CD8-positive, alpha-beta T cell (primary cell): ENCODE measurements at places on chromosomes 4 and X.

GRCh38 chrX:111874241-111874640 is 1.7 kb upstream of the TRPC5OS start:
- DNase-seq = no peak

- no peak for DNase-seq
These were observed 214.4 kb downstream of the DCHS2 start for GRCh38 chr4:154277172-154277571.

GRCh38 chr4:78069859-78070258 is 12.7 kb downstream of the FRAS1 start:
- DNase-seq = no peak

DNA sequence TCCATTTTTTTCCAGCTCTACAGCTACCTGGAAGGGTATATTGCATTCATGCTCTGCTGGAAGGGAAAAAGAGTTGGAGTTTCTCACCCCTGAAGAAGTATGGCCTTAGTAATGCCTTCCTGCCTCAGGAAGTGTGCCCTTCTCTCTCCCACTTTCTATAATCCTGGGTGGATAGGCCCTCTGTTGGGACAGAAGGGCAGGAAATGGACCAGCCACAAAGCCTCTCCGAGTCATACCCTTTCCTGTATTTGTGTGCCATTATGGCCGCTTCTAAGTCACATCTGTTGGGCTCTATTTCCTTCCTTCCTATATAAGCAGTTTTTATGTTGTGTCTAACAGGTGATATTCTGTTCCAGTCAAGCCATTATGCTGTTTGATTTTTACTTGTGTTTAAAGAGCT is 74.8 kb upstream of the SMARCA5 start:
- DNase-seq = no peak

- no peak for DNase-seq
These were observed 44.8 kb downstream of the SPANXN3 start for GRCh38 chrX:143472347-143472938.

- no peak for DNase-seq
These were observed 200.6 kb downstream of the BCOR start for GRCh38 chrX:39896951-39897740.

GRCh38 chr4:98181809-98182208 is 38.5 kb upstream of the STPG2 start:
- no peak for DNase-seq

DNA sequence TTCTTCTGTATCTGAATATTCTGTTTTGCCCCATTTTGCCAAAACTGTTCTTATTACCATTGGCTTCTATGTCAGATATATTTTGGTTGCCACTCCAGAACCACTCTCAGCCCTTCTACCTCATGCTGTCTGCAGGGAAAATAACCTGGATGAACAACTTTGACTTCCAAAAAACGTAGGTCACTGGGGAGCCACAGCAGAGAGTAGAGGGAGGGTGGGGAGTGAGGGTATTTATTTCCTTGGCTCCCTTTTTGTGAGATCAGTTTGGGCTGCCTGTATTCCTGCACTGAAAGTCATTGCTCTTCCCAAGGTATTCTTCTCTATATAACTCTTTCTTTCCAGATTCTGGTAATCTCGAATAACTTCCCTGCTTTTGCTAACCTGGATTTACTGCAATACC is 6.3 kb downstream of the BMPR1B start:
- no peak for DNase-seq

DNA sequence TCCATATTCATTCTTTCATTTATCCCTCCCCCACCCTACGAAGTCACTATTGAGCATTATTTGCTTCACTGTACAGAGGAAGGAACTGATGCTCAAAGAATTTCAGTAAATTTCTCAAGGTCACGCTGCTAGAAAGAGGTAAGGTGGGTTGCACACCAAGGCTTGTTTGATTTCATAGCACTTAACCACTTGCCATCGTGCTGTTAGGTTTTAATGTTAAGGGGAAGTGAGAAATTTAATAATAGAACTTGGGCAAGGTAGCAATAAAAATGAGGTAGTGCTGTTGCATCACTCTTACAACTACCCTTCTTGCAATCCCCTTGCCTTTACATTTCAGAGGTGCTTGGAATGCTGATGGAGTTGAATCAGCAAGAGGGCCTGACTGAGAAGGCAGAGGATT is 343.1 kb downstream of the MID1IP1 start:
- peak; percentile 5 for DNase-seq

DNA sequence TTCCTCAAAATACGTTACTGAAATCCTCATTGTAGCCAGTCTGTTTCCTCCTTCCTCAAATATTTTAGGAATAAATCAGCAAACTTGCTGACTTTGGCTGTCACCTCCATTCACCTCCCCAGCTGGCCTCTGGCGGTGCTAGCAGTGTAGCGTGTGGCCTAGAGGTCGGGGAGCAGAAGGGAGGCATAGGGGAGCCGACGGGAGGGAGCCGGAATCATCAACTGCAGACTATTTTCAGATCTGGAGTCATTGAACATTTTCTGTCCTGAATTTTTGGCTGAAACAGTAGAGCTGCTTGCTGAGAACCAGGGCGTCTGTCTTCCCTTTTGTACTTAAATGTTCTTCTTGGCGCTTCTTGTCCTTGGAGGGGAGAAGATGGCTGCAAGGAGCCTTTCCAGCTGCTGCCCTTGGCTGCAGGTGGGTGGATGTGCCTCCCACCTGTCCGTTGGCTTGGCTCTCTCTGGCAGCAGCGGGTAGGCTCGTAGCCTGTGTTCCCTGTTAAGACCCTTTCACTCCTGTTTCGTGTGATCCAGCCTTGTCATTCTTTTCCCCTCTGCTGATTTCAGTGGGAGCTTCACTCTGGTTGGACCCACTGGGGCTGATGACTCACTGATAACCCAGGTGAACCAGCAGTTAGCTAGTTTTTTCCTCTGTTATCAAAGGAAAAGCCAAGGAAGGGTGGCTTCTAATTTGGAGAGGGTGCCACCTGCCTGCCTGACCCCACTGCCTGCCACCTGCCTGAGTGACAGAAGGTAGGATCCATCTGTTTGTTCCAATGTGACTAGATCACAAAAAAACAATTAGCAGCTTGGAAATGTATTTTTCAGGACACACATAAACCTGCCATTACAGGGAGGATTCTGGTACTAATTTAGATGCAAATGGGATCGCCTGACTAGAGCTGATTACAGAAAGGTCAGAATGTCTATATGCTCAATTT is 135.9 kb downstream of the GATB start:
- DNase-seq = no peak

DNA sequence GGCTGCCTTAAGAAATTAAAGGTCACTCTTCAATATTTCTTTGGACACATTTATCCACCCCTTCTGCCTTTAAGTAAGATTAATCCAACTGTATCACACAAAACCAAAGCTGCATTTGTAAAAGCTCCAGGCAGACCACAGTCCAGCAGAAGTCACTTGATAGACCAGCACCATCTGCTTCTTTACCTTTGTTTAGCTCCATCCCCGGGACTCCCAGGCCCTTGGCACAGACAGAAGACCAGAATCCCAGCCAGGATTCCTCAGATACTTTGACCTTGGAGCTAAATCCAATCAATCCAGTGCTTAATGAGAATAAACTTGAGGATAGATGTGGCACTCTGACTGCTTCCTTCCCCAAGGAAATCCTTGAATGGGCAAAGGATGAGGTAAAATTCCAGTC is 333.1 kb upstream of the RASGEF1B start:
- no peak for DNase-seq

DNA sequence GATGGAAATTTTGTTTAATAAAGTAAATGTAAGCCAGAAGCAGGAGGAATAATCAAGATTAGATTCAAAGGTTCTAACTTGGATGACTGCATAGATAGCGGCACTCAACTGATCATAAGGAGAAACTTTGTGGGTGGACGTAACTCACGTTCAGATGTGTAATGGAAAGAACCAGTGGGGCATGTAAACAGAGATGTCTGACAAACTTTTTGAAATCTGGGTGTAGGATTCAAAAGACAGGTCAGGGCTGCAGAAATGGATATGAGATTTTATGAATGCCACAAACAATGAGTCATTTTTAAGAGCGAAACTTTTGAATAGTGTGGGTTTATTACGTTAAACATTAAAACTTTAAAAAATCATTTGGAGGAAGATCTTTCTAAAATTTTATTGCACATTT is 375.6 kb downstream of the GBA3 start:
- DNase-seq = no peak

GRCh38 chr4:89111833-89112563 is 665 bp downstream of the TIGD2 start:
- DNase-seq = peak; percentile 26

DNA sequence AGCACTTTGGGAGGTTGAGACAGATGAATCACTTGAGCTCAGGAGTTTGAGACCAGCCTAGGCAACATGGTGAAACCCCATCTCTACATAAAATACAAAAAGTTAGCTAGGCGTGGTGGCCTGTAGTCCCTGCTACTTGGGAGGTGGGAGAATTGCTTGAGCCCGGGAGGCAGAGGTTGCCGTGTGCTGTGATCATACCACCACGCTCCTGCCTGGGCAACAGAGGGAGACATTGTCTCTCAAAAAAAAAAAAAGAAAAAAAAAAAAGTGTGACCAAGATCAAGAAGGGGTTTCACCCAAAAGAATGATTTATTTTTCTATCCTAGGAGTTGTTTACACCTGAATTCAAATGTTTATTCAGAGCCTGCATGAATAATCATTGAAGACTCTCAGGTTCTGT is 572.4 kb upstream of the GALNT7 start:
- no peak for DNase-seq

GRCh38 chr4:73718375-73719373 is 21.7 kb upstream of the CXCL8 start:
- no peak for DNase-seq

DNA sequence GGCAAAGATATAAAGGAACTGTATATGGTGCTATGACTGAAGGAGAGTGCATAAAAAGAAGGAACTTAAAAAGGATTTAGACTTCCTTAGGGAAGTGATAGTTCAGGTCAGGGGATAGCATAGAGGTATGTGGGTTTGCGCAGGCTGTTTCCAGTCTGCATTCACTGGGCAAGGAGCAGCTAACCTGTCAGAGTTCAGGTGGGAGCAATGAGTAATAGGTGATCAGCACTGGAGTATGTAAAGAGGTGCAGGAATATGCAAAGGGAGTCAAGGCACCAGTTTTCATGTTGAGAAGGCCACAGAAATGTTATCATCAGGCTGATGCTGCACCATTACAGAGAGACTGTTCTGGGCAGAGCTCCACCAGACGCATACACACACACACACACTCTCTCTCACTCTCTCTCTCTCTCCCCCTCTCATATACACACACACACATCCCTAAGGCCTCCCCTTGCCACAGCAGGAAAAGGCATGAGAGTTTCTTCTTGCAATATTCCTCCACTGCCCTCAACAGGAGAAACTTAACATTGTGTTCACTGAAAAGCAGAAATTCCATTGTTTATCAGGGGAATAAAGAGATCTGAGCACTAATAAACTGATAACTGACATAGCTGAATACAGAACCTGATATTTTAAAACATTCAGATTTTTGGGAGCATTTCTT is 256.4 kb upstream of the GRID2 start:
- no peak for DNase-seq

DNA sequence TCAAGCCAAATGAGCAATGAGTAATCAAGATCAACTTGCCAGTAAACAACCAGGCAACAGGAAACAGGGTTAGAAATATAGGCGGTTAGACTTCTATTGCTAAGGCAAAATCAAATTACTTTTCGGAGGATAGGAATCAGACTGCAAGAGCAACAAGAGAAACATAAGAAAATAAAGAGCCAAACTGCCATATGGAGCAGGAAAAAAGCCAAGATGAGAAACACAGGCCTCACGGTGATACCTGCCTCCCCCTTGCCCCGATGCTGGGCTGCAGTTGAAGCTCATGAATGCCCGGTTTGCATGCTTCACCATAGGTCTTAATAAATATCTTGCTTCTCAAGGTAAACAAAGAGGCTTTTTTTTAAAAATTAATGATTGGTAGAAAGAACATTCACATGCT is 158.4 kb upstream of the MAGEC2 start:
- no peak for DNase-seq

DNA sequence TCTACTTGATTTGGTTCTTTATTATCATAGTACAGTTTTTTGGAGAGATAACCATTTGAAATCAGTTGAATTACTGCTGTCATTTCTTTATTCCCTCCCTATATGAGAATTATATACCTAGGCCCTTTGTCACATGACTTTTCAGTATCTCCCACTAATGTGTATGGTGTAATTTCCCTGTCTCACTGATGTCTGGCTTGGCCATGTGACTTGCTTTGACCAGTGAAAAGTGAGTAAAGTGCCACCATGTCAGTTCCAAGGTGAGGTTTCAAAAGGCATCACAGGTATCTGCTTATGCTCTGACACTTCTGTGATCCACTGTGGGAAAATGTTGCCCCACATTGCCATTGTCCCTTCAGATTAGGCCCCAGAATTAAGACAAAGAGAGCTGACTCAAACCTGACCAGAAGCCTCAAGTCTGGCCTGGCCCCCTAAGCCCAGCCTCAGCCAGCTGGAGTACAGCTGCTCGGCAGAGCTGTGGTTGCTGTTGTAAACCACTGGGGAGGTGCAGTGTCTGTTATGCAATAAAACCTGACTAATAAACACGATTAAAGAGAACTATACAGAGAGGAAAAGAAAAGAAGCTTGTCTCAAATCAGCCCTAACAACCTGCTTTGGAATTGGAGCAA is 27.5 kb downstream of the SETD7 start:
- DNase-seq = no peak

DNA sequence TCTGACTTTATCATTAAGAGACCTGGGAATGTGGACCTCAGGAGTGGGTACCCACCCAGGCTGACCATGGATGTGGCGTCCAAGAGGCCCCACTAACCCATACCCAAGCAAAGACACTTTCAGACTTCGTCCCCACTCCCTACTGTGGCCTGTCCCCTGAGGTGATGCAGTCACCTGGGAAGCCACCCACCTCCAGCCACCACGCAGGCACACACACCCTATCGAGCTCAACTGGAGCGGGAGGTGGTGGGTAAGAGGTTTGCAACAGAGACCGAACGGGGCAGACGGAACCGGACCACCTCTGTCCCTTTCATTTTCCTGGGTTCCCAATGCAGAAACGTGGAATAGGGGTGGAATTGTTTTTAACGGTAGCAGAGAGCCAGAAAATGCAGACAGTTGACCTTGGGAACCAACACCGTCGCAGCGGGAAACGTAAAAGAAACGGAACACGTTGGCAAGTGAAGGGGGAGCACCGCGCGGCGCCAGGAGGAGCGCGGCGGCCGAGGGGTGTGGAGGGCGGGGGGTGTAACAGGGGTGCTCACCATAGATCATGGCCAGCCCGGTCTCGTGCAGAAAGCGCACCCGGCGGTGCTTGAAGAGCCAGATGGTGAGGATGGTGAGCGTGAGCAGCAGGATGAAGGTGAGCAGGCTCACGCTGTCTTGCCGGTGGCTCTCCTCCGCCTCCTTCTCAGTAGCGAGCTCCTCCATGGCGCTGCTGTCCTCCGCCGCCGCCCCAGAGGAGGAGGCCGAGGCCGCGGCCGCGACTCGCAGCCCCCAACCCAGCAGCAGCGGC is 559 bp downstream of the SLC9A7 start:
- DNase-seq = peak; percentile 1

DNA sequence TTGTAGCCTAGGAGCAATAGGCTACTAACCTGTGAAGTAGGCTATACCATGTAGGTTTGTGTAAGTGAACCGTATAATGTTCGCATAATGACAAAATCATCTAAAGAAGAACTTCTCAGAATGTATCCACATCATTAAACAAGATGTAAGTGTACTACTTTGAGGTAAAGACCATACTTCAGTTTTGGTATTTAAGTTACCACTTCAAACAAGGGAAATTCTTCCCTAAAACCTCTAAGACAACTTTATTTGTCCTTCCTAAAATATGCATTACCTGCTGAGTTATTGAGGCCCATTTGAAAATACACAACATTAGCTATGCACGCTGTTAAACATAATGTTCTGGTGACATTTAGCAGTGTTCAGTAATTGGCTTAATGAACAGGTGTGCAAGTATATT is 182.7 kb downstream of the RPA4 start:
- DNase-seq = no peak

GRCh38 chr4:84965553-84966381 is 723 bp downstream of the WDFY3 start:
- DNase-seq = no peak
